ENCODE measurements at places on chromosomes 1 and 21. TPM values are rescaled to one million over a fixed set of nuclear protein-coding genes. Genes with fewer than 3 reads are reported as not detected.

S100A12 gene
- total RNA-seq = not detected

AKR7A3 gene
- 0.60 TPM for total RNA-seq

ZBTB40 gene
- total RNA-seq = 12.7 TPM

ZBTB8A gene
- total RNA-seq = 0.35 TPM

ZBTB8B gene
- not detected for total RNA-seq

ST6GALNAC3 gene
- total RNA-seq = 1.1 TPM

TIPRL gene
- 57.5 TPM for total RNA-seq

RUNX1 gene
- total RNA-seq = 58.8 TPM

CHI3L2 gene
- 12.7 TPM for total RNA-seq

OLFML2B gene
- total RNA-seq = 0.14 TPM

TEX38 gene
- not detected for total RNA-seq

KRTAP13-2 gene
- total RNA-seq = not detected

CR1L gene
- not detected for total RNA-seq

RPE65 gene
- not detected for total RNA-seq

OR10Z1 gene
- total RNA-seq = not detected

- no peak for DNase-seq
Observed at GRCh38 chr21:17197996-17198395, 314.8 kb upstream of the CXADR start.

DNA sequence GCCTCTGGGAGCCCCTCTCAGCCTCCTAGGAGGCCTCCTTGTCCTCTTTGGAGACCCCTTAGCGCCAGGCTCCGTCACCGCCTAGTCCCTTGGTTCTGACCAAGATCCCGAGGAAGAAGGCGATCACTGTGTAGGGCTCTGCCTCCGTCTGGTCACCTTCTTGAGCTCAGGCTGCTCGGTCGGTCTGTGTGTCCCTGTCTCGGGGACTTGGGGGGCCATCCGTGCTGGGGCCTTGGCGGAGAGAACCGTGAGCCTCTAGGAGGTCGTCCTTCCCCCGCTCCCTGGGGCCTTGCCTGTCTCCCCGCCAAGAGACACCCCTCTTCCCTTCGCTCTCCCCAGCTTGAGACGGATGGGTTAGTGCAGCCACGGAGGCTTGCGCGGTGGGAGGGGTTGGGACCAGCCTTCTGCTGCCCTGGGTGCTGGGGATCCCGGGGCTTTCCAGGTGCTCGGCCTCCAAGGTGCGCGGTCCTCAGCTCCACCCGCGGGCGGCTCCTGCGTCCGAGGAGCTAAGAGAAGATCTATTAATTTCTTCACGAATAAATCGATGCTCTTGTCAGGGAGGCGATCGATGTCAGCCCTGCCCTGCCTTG lies 701 bp upstream of the INSRR start:
- peak; percentile 37 for DNase-seq

- DNase-seq = peak; percentile 44
Observed at GRCh38 chr1:223233410-223234169, 90.5 kb upstream of the TLR5 start.

GRCh38 chr1:46411601-46412341 lies 17.7 kb downstream of the FAAH start:
- peak; percentile 51 for DNase-seq

DNA sequence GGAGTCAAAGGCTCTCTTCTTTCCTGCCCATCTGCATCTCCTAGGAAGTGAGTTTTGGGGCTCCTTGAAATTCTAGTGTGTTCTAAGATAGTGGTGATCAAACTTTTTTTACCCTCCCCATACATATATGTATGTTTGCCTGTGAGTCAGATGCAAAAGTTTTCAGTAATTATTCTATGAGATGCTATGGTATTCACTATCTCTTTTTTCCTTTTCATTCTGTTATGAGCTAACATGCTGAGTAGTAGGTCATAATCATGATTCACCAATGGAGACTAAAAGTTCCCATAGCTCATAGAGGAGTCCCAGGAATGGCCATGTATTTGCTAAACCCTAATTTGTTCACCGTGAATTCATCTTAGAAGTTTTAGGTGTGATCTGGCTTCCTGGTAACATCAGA lies 135.6 kb downstream of the GPR52 start:
- no peak for DNase-seq

- no peak for DNase-seq
Observed at GRCh38 chr1:194293851-194294405, 1107.5 kb upstream of the B3GALT2 start.

DNA sequence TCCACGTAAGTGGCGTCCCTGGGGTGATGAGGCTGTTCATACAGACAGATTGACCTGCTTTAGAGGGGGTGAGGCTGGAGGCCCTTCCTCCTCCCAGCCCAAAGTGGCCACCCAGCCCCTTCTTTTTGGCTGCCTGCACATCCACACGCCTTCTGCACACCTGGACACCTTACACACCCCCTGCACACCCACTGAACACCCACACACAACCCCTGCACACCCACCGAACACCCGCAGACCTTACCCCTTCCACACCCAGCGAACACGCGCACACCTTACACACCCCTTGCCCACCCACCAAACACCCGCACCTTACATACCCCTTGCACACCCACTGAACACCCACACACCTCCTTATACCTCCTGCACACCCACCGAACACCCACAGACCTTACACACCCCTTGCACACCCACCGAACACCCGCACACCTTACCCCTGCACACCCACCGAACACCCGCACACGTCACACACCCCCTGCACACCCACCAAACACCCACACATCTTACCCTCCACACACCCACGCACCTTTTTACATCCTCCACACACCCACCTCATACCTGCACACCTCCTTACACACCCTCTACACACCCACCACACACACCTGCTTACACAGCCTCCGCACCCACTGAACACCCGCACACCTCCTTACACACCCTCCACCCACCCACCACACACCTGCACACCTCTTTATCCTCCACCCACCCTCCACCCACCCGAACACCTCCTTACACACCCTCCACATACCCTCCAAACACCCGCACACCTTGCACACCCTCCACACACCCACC lies 37.7 kb downstream of the COQ8A start:
- DNase-seq = no peak

GRCh38 chr1:39391691-39392679 lies 99.5 kb upstream of the BMP8A start:
- DNase-seq = no peak

GRCh38 chr1:176799327-176799726 lies 336.4 kb downstream of the PAPPA2 start:
- no peak for DNase-seq

GRCh38 chr1:77371396-77371795 lies 89.6 kb downstream of the AK5 start:
- DNase-seq = no peak

DNA sequence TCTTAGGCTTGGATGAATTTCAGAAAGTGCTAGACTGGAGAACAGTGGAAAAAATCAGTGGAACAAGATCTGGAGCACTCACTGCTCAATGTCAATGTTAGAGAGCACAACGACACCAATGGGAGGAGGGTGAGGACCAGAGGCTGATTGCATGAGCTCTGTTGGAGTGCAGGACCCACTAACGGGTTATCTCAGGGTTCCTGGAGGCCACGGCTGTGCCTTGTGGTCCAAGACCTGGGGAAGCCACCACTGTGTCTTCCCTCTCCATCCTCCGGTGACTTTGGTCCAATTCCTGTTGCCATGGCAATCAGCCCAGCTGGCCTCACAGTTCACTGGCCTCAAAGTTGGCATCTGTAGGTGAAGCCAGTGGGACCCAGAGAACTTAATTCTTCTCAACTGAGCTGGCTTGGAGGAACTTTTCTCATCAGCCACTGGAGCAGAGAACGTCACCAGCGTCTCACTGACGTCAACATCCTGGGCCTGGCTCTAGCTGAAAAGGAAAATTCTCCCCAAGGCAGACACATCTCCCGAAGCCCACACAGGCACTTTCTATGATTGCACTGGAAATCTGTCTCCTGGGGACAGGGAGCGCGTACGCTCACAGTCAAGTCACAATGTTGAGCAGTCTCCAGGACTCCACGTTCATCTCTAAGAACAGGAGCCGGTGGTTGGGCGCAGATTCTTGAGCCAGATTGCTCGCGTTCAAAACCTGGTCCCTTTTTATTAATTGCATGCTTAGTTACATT lies 21.9 kb upstream of the GPR157 start:
- no peak for DNase-seq

DNA sequence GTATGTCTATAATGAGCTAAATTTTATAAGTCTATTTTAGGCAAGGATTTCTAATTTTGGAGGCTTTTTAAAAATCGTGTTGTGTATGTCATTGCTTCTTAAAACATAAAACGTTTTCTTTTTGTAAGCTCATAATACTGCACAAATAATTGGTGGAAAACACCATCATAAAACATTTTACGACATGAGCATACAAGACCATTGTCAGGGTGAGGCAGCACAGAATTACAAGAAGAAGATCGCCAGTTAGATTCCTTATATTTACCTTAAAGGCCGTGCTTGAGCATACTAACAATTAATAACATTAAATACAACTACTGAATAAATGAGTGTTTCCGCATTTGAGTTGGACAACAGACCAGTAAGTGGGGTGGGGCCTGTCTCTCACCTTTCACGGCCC lies 19.1 kb upstream of the LMX1A start:
- DNase-seq = no peak

DNA sequence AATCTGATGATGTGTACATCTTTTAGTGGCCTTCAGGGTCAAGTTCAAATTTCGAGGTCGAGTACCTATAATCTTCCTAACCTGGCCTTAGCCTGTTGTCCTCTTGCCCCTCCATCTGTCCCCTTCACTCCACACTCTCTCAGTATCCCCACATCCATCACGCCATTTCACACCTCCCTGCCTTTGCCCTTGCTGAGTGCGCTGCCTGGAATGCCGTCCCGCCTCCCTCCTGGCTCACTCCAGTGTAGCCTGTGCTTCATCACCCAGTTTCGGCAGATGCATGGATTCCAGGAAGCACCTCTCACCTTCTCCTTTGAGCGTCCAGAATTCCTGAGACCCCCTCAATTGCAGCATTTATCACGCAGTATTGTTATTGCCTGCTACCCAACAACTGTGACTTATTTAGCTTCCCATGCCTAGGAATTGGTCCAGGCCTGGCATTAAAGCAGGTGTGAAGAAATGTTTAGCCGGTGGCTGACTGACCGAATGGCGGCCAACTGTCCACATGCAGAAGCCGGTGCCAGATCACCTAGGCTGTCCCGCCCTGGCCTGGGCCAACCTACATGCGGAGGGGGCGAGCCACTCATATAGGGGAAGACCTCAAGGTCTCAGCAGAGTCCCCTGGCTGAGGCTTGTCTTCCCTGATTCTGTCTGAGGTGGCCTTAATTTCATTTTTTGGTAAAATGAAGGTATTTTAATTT lies 34.5 kb downstream of the MYOM3 start:
- no peak for DNase-seq

DNA sequence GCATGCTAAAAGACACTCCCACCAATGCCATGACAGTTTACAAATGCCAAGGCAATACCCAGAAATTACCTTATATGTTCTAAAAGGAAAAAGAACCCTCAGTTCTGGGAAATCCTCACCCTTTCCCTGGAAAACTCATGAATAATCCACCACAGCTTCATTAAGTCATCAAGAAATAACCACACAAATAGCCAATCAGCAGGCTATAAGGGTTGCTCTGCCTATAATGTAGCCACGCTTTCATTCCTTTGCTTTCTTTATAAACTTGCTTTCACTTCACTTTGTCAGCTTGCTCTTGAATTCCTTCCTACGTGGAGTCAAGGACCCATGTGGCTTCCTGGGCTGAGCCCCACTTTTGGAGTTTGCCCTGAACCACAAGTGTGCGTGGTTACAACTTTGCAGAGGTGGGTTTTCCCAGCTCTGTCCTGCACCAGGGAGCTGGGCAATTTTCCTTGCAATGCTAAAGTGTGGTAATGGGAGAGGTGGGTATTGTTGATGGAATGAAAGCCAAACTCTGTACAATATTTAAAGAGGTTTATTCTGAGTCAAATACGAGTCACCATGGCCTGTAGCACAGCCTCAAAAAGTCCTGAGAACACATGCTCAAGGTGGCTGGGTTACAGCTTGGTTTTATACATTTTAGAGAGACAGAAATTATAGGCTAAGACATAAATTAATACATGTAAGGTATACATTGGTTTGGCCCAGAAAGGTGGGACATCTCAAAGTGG lies 42.2 kb upstream of the COG2 start:
- no peak for DNase-seq

- no peak for DNase-seq
Observed at GRCh38 chr1:17352419-17352909, 19.5 kb upstream of the PADI6 start.

GRCh38 chr1:39940980-39941871 lies 13.7 kb upstream of the MFSD2A start:
- no peak for DNase-seq

GRCh38 chr1:94614168-94614815 lies 72.7 kb upstream of the F3 start:
- no peak for DNase-seq

GRCh38 chr1:21884456-21885235 lies 52.5 kb downstream of the HSPG2 start:
- DNase-seq = no peak

DNA sequence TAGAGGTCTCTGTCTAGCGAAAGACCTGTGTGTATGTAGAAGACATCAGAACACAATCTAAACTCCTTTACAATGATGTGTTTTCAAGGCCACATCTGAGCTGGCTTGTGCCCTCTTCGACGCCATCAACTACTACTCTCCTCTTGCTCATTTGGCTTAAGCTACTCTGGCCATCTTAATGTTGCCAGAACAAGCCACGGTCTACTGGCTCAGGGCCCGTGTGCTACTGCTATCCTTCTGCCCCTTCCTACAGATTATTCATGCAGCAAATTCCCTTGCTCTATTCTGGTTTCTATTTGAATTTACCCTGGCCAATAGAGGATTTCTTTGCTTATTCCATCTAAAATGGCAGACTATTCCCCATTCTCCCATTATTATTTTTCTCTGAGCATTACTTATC lies 121.7 kb downstream of the ZZZ3 start:
- DNase-seq = no peak

- no peak for DNase-seq
Observed at GRCh38 chr1:84353695-84354094, 44.6 kb upstream of the DNASE2B start.

- DNase-seq = peak; percentile 31
Observed at GRCh38 chr1:186212568-186213224, 162.4 kb downstream of the TPR start.

- no peak for DNase-seq
Observed at GRCh38 chr1:222466150-222466865, 81.6 kb downstream of the HHIPL2 start.

DNA sequence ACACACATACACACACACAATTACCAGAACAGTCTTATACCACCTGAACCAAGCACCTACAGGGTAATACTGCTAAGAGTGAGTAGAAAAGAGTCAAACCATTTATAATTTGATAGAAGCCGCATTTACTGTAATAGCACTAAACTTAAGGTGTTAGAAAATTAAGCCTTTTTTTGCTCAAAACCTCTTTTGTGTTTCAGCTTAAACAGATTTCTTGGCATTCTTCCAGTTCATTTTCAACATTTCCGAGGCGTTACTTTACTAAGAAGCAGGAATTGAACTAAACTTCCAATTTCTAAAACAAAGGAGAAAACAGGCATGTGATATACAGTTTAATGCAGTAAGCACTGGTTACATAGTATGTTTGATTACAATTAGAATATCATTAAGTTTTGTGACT lies 387.2 kb downstream of the NCAM2 start:
- no peak for DNase-seq

- no peak for DNase-seq
Observed at GRCh38 chr1:74522148-74522547, 9.7 kb upstream of the LRRC53 start.

- no peak for DNase-seq
Observed at GRCh38 chr1:159554696-159555095, 18.9 kb upstream of the OR10J5 start.
